Mammary epithelial cell (primary cell): ENCODE measurements at places on chromosomes 6 and 20. TPM values are rescaled to one million over a fixed set of nuclear protein-coding genes. Genes with fewer than 3 reads are reported as not detected.

The ZNF831 gene
- not detected in 2 replicates for total RNA-seq

DNA sequence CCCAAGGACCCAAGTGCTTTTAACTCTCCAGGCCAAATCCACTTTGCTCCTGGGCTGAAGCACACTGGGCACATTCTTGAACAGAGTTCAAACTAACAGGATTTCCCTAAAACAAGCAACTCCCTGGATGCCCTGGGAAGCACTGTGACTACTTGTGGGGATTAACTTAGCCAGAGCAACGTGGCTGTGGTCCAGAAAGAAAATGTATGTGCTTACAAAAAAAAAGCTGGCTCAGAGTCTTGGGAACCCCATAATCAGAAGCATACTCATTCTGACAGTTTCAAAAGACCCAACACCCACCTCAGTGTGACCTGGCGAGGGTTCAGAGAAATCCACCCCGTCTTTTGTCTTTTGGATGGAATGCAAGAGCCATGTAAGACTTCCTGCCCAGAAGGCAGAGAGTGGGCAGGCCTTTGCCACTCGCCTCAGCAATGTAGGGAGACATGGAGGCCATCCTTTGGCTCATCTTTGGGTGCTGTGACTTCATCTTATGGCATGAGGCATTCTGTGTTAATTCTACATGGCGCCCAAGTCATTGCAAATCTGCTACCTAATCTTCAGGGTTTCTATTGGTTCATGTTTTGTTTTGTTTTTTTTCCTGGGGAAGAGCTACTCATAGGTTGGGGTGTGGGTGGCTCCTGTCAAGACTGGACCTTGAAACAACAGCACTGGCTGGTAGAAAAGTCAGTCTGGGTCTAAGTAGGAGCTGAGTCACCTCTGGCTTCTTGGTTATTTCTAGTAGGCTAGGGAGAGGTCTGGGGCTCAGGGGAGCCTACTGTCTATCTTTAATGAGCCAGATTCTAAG is 248.6 kb upstream of the SUPT3H start:
- DNase-seq = peak; percentile 76

DNA sequence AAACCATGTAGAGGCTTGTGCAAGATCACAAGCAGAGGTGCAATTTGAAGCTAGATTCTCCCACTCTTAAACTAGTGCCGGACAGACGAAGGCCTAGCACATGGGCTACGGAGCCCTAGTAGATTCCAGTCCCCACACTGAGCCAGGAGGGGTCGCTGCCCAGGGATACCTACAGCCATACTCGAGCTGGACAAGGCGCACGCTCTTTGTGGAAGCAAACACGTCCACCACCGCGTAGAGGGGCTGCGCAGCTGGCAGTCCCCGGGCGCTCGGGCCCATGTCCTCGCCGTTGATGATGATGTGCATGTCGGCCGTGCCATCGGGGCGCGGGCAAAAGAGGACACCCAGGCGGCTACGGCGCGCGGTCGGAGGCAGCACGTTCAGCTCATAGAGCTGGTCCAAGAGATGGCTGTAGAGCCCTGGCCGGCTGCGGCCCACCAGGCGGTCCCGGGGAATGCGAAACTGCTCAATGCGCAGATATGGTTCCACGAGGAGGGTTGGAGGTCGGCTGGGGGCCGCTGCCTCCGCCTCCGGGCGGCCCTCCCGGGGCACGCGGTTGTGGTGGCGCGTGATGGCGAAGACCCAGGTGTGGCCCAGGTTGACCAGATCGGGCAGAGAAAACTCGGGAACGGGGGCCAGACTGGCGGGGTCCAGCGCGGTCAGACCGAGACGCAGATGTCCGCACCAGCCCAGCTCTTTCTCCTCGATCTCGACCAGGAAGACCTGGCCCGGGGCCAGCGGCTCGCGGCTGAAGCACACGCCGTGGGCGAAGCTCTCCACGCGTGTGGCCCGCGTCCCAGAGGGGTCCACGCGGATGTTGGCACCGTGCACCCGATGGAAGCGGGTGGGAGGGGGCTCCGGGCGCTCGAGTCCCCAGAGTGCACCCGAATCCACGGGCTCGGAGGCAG is 677 bp downstream of the NEURL2 start:
- no peak for DNase-seq

GRCh38 chr20:3068986-3069900 is 2.2 kb upstream of the OXT start:
- DNase-seq = no peak

- no peak for DNase-seq
These were observed 23.5 kb upstream of the LY86 start for GRCh38 chr6:6565069-6565468.
